ENCODE measurements at places on chromosomes 2 and 18.

DNA sequence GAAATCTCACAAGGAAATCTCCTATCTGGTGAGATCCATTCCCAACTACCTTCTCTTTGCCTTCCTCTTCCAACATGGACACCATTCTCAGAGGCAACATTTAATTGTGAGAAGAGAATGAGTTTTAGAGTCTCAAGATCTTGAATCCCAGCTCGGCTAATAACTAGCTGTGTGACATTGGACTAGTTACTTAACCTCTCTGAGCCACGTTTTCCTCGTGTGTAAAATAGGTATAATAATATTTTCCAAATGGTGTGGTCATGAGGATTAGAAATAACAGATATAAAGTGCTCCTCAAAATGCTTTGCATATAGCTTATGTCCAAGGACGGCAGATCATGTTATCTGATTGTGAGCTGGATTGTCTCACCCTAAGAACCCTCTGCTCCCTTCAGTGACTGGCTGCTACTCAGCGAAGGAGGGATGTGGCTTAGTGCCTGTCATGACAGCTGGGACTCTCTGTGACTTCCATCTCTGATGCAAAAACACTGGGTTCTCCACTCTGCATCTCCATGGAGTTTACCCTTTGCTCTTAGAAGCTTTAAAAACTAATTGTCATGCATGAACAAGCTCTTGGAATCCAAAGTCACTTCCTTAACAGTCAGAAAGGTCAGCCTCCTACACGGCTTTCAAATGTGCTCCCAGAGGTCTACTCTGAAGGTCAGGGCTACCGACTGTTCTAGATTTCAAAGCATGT, 38.4 kb upstream of the MRPL19 start:
- no peak for DNase-seq

DNA sequence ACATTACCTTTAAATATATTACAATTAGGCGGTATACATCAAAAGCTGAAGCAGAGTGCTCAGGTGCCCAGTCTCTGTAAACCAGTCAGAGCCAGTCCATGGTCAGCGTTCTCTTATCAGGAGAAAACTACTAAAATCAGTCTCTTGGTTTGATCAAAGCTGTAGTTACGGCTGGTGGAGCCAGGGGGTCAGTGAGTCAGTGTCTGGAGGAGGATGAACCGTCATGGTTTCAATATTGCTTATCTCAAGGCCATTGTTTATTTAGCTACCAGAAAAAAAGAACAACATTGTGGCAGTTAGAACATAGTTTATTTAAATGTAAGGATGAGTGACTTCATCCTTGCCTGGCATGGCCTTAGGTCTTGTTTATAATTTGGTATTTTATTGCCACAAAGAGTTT, 71.3 kb upstream of the NYAP2 start:
- DNase-seq, result no peak

- DNase-seq, result no peak
Observed at GRCh38 chr2:1884933-1885580, 140.7 kb upstream of the PXDN start.

DNA sequence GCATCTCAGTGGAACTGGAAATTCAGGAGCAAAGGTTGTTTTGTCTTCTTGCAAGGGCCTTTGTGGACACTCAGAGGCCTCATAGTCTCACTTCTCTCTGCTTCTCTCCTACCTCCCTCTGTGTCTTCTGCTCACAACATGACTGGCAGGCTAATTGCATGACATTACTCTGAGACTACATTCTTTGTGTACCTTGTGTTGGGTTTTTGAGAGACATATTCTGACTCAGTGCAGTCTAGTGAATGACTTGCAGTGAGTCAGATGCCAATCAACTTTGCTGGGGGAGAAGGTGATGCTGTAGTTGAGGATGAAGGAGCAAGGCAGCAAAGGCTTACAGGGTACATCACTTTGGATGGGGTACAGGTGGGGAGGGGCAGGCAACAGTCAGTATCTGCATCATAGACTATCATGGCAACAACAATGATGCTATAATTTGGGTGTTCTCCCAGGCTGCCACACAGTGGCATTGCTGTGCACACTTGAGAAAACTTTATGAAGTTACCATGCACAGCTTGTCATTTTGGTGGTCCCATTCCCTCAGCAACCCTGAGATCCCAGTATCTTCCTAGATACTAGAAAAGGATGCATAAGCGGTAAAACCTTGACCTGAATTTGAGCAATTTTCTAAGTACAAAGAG, 69.3 kb upstream of the SLC16A14 start:
- DNase-seq, result no peak

DNA sequence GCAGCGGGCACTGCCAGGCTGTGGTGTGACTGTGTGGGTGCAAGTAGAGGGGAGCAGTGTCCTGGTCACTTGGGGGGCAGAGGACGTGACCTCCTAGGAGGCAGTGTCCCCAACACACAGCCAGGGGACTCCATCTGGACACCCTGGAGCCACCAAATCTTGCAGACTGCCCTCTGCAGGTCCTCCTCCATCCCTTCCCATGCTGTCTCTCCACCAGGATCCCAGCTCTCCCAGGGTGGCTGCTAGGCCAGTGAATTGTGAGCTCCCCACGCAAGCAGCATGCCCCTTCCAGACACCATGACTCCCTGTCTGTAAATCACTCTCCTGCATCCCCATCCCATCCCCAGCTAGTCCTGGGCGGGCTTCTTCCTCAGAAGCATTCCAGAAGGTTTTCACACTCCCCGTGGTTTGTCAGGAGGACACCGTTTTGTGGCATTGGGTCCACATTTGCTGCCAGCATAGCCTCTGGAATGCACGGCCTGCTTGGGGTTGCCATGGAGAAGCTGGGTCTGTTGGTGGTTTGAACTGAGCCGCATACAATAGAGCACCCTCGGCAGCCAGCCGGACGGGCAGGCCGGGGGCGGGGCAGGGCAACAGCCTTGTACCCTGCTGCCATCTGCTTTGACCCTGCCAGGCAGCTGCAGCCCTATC, 210.7 kb downstream of the KLHL29 start:
- DNase-seq, result no peak

GRCh38 chr2:43407935-43408334, 181.5 kb upstream of the ZFP36L2 start:
- no peak for DNase-seq

DNA sequence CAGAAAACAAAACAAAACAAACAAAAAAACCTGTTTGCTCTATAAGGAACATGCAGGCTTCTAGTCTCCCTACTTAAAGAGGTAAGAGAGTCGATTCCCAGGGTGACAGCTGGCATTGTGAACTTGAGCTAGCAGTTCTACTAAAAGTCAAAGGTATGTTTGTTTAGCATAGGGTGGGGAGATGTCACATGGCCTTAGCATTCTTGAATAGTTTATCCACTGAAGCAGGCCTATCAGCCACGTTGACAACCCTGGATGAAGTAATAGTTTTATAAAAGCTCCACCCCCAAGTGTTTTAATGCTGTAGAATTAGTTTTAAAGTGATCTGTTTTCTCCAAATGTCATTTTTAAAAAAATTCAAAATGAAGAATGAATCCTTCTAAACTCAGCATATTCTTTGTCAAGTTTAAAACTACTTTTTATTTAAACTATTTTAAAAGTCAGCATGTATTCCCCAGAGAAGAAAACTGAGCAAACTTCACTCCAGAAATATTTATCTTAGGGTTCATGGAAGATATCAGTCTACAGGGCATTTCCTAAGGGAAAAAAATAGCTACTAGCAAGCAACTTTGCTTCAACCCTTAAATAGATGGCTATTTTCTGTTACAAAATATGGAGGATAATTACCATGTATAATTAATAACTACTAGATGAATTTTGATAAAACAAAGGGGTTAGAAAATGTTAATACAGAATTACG, 1.7 kb downstream of the MYOM1 start:
- DNase-seq, result no peak

GRCh38 chr2:24362253-24362652, 1.9 kb upstream of the ITSN2 start:
- no peak for DNase-seq

GRCh38 chr2:219250049-219250781, 2.8 kb upstream of the TUBA4B start:
- no peak for DNase-seq

DNA sequence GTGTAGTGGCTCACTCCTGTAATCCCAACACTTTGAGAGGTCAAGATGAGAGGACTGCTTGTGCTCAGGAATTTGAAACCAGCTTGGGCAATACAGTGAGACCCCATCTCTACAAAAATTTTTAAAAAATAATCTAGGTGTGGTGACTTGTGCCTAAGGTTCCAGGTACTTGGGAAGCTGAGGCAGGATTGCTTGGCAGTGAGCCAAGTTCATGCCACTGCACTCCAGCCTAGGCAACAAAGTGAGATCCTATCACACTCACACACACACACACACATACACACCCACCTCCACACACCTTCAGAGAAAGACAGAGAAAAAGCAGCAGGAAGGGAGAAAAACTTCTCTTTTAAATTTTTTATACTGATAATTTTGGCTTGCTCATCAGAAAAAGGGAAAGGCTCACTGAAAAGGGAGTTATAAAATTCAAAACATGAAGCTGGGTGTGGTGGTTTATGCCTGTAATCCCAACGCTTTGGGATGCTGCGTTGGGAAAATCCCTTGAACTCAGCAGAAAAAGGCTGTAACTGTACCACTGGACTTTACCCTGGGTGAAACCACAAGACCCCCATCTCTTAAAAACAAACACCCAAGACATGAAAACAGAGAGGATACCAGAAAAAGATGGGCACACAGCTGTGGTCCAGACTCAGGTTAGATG, 25.7 kb downstream of the FAM168B start:
- no peak for DNase-seq

- DNase-seq, result no peak
Observed at GRCh38 chr2:74511104-74511989, 2.9 kb upstream of the TLX2 start.

GRCh38 chr2:202418511-202418910, 42.4 kb downstream of the BMPR2 start:
- DNase-seq, result no peak

- DNase-seq, result no peak
Observed at GRCh38 chr2:137924019-137924418, 40.3 kb upstream of the HNMT start.

DNA sequence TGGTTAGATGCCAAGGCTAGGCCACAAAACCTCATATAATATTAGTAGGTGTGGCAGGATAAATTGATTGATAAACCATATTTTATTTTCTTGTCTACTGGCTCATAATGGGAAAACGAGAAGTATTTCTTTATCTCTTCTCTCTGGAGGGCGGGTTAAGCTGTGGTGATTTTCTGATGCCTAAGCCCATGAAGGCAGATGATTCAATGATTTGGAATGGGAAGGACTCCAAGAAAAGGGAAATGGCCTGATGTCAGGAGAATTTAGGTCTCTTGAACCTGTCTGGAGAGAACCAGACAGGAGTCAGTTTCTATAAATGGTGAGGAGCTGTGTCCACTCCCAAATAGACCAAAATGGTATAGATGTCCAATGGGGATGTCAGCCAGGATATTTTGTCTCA, 18.7 kb upstream of the MAP4K3 start:
- DNase-seq, result no peak

GRCh38 chr18:48958951-48959350, 8.2 kb upstream of the SMAD7 start:
- DNase-seq, result no peak

DNA sequence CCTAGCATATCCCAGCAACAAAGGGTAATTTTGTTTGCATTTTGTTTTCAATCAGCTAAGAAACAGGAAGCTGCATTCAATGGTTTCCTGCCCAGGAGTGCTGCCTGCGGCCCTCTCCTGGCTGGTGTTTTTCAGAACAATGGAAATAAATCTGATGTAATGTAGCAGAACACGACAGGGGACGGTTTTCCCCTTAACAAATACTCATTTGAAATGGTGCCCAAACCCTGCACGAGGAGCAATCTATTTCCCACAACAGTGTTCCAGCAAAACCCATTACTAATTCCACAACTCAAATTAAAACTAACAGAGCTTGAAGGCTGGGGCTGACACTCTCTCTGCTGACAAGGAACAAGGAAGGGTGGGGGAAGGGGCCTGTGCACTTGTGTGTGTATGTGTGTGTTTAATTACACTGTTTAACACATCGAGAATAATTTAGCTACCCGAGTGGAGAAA, 8.7 kb downstream of the CAPN13 start:
- no peak for DNase-seq

DNA sequence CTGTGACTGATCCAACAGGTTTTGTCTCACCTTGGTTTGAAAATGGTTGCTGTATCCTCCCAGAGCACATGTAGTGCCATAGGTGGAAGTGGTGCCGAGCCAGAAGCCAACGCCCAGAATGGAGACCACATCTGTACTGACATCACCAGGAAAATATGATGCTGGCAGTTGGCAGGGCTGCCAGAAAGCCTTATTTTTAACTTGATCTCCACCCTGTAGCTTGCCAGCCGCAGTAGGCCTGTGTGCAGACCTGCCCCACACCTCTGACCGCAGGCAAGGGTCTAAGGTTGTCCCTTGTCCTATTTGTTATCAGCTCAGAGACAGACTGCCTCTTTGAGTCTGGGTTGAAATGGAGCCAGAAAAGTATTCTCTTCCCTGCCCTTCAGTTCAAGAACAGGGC, 123.5 kb upstream of the EML6 start:
- no peak for DNase-seq

DNA sequence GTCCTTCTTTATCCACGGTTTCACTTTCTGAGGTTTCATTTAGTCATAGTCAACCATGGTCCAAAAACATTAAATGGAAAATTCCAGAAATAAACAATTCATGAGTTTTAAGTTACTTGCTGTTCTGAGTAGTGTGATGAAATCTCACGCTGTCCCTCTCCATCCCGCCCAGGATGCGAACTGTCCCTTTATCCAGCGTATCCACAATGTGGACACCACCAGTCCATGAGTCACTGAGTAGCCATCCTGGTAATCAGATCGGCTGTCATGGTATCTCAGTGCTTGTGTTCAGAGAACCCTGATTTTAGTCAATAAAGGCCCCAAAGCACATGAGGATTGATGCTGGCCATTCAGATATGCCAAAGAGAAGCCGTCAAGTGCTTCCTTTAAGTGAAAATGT, 3.7 kb downstream of the SP140L start:
- DNase-seq, result no peak

DNA sequence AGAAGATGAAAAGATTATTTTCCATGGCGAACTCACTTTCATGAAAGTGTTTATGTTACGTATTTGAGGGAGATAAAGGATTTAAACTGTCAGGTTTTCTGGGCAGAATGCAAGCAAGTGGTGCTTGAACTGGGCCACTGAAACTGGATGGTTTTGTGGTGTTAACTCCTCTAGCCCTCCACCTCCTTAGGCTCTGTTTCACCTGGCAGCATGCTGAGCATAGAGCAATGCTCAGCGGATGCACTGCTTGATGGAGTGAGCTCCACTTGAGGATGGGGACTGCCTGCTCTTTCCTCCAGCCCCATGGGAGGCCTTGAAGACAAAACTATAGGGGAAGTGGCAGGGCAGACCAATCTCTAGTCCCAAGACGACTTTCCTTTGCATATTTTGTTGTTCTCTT, 345.8 kb downstream of the TDRD15 start:
- DNase-seq, result no peak

GRCh38 chr18:68893354-68893753, 95.5 kb downstream of the CCDC102B start:
- DNase-seq, result no peak

DNA sequence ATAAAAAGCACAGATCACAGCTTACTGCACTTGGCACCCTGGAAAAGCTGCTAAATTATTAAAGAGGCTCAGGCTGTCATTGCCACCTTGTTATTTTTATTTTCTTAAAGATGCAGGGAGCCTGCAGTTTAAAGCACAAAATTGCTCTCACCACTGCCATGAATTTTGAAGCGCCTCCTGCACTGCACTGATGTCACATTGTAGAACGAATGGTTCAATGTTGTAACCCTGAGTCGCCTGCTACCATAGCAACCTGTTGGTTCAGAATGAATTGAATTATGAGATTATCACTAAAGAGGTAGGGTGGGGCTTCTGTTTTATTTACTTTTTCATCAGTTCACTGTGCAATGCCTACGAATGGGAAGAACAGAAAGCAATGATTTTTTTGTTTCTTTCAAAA, 16.5 kb downstream of the SCG2 start:
- DNase-seq, result no peak
